Cortex of kidney (tissue), 1 donor: ENCODE measurements at places on chromosomes 3 and 15.

DNA sequence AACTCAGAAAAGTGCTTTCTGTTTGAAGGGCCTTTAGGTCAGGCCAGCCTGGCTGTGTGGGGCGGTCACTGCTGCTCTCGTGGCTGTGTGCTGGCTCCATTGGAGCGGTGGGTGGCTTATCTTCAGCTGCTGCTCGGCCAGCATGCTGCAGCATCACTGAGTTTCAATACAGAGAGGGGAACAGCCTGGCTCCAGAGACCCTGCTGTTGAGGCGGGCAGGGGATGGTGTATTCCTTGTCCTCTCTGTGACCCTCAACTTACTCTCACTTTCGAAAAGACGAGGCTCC is 248.5 kb upstream of the ONECUT1 start:
- no peak for DNase-seq

DNA sequence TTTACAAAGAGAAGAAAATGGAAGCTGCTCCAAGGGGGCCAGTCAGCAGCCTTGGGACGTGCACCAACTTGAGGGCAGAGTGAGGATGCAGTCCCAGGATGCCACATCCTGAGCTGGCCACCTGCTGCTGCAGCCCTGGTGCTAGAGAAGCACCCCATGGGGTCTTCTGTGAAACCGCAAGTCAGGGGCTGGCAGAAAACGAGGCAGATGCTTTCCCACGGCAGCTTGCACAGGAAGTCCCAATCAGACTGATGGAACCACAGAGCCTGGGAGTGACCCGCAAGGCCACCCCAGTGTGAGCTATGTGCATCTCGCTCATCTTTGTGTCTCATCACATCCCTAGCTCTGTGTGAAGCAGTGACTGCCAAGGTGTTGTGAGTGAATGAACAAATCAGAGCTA is 76.5 kb downstream of the NUP210 start:
- no peak for DNase-seq

GRCh38 chr3:164236851-164237250 is 841.4 kb downstream of the SI start:
- DNase-seq: no peak

GRCh38 chr3:49966233-49966942 is 26.4 kb downstream of the RBM6 start:
- no peak for DNase-seq

- DNase-seq: no peak
Measured at GRCh38 chr3:78165876-78166275, 1126.0 kb downstream of the ROBO2 start.

- DNase-seq: no peak
Measured at GRCh38 chr3:86996261-86996955, 5.5 kb upstream of the VGLL3 start.

GRCh38 chr15:71055461-71055860 is 59.8 kb upstream of the THSD4 start:
- no peak for DNase-seq
